NCI-H2029 treated with DMSO at 0.1 percent for 48 hours (cell line): ENCODE measurements at places on chromosomes 7 and 10.

DNA sequence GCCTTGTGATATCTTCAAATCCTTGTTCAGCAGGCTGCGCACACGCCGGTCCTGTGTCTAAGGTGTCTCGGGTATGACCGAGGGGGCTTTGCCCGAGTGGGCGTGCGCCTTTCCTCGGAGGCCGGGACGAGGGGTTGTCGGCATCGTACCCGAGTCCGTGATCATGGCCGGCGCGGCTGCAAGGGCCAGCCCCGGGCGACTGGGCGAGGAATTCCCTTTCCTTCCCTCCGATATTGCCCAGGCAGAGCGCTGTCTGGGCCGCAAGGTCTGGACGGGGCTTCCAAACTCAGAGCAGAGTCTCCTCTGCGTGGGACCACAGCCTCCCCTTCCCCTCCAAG lies 59.7 kb downstream of the ZNF467 start:
- DNase-seq = no peak

GRCh38 chr10:34918776-34919315 lies 103.8 kb upstream of the PARD3 start:
- no peak for DNase-seq

GRCh38 chr10:118793545-118793944 lies 38.8 kb upstream of the CACUL1 start:
- no peak for DNase-seq

- no peak for DNase-seq
These were observed 92.0 kb downstream of the ARHGAP22 start for GRCh38 chr10:48512861-48513260.

- no peak for DNase-seq
These were observed 10.4 kb downstream of the ITGB1 start for GRCh38 chr10:32947586-32947985.

GRCh38 chr7:139902436-139903102 lies 73.5 kb downstream of the TBXAS1 start:
- DNase-seq = no peak

GRCh38 chr10:26355241-26355640 lies 82.9 kb upstream of the APBB1IP start:
- DNase-seq = no peak

GRCh38 chr7:51069411-51070083 lies 247.1 kb downstream of the COBL start:
- peak; percentile 7 for DNase-seq
